ENCODE measurements at places on chromosomes 6 and 20. TPM values are rescaled to one million over a fixed set of nuclear protein-coding genes. Genes with fewer than 3 reads are reported as not detected.

The SPDEF gene
- under 0.01 TPM for total RNA-seq

The CLVS2 gene
- not detected for total RNA-seq

The COQ3 gene
- 9.1 TPM for total RNA-seq

The KCNK5 gene
- not detected for total RNA-seq

The NMBR gene
- total RNA-seq: not detected

The MUC21 gene
- total RNA-seq: not detected

Measured in fibroblast of villous mesenchyme (primary cell).